ENCODE measurements at places on chromosomes 4 and X.

GRCh38 chr4:11535333-11535732 lies 106.6 kb upstream of the HS3ST1 start:
- no peak for DNase-seq

GRCh38 chr4:169245061-169245460 lies 25.7 kb downstream of the SH3RF1 start:
- no peak for DNase-seq

GRCh38 chrX:130009658-130010223 lies 27.3 kb downstream of the BCORL1 start:
- no peak for DNase-seq

DNA sequence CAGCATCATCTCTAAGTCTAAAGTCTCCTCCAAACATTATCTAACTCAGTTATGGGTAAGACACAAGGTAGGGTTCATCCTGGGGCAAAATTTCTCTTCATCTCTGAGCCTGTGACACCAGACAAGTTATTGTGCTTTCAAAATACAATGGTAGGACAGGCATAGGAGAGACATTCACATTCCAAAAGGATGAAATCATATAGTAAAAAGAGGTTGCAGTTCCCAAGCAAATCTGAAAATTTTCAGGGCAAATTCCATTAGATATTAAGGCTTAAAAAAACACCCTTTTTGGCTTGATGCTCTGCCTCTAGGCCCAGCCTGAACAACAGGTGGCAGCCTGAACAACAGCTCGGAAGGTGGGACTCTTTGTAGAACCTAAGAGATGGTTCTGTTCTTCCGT lies 448.3 kb upstream of the SLIT2 start:
- DNase-seq, result no peak

DNA sequence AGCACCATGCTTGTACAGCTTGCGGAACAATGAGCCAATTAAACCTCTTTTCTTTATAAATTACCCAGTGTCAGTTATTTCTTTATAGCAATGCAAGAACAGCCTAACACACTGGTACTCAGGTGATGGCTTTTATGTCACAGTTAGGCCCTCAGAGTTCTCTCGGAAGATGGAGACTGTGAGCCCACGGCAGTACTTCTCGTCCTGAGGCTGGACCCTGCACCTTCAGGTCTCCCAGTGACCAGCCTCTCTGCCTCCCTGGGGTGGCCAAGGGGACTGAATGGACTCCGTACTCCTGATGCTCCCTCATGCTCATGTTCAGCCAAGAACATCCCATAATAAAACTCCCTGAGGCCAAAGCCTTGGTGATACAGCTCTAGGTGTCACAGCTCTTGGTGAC lies 25.0 kb upstream of the PDLIM3 start:
- no peak for DNase-seq

DNA sequence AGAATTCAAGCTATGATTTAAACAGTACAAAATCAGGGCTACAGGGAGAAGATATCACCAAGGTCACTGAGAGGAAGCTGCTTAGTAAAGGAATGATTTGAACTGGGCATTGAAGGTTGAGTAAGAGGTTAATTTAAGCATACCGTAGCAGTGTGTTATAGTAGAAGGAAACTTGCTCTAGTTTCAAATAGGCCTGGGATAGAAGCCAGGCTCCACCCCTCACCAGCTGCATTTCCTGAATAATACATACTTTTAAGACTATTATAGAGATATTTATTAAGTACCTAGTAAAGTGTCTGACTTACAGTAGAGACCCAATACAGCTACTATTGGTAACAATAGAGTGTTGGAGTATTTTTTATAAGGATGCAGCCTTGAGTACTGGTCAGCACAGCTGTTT lies 118.0 kb upstream of the GLRA2 start:
- no peak for DNase-seq

Measured in NCI-H82 (cell line).